ENCODE measurements at places on chromosomes 6 and 20.

GRCh38 chr20:12058216-12058615 lies 140.5 kb downstream of the BTBD3 start:
- no peak for DNase-seq

DNA sequence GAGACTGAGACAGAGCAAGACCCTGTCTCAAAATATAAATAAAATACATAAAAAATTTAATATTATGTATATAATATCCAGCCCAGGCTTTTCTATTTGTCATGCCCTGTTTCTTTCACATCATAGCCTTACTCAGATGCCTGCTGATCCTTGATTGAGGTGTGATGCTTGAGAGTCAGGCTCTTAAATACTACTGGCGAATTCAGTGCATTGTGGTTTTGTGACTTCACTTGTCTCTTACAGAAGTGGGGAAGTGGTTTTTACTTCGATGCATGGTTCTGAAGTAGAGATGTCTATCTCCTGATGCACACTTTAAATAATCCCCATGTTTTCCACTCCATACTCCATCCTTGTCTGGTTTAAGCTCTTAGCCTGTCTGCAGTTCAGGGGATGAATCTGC lies 29.1 kb downstream of the ASXL1 start:
- DNase-seq = no peak

DNA sequence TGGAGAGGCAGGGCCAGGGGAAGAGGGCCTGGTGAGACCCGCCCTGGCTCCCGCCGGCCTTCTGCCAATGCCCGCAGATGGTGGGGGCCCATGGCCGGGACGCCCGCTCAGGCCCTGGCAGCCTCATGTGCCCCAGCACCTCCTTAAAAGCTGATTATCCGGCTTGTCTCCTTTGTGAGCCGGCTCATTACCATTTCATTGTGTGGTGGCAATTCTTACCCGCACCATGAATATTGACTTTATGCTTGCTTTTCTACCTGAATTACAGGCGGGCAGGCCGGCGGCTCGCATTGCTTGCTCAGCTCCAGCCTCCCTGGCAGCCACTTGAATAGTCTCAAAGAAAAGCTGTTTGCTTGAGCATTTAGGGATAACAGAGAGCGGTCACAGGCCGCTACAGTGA lies 120.0 kb upstream of the JAG1 start:
- no peak for DNase-seq

DNA sequence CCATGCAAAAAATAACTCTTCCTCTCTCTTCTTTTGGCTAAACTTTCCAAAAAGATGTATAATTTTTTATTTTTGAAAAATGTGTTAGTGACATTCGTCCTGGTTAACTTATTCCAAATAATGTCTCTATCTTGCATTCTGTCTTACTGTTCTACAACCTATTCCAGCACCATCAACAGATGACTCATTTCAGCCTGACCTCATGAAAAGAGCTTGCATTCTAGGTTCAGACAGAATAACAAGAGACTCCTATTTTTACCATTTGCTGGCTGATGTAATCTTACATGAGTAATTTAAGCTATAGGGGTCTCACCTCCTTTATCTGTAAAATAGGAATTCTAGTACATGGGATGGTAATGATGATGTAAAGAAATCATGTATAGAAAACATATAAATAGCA lies 109.0 kb downstream of the FUT9 start:
- no peak for DNase-seq

DNA sequence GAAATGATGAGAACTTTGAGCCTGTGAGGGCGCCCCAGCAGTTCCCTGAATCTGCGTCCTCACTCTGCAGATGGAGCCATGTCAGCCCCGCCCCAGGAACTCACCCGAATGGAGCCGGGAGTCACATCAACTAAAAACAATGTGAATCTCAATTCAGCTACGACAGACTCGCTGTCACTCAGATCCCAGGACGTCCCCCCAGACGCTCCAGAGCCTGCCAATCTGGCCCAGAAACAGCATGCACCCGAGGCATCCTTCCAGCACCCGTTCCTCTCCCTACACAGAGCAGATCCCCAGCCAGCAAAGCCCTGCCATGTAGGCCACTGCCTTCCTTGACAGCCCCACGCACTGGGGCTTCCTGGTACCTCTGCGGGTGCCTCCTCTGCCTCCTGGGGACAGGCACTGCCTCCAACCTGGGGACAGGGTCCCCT lies 248.0 kb downstream of the TTLL2 start:
- DNase-seq = no peak

- no peak for DNase-seq
These were observed 41.0 kb downstream of the PSMB9 start for GRCh38 chr6:32895006-32895345.

DNA sequence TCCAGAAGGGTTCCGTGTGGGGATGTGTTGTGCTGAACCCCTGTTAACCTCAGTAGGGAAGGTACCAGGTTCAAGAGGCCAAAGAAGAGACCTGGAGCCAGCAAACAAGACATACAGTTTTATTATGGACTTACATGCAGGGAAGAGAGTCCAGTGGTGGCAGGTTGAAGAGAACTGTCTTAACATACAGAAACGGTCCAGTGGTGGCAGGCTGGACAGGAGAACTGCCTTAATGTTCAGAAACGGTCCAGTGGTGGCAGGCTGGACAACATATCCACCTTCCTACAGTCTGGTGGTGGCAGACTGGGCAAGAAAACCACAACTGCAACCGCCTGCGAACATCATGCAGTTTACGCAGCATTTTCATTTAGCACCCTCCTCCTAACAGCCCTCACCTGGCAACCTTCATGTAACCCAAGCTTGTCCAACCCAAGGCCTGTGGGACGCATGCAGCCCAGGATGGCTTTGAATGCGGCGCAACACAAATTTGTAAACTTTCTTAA lies 75.9 kb downstream of the PHACTR3 start:
- DNase-seq = no peak

DNA sequence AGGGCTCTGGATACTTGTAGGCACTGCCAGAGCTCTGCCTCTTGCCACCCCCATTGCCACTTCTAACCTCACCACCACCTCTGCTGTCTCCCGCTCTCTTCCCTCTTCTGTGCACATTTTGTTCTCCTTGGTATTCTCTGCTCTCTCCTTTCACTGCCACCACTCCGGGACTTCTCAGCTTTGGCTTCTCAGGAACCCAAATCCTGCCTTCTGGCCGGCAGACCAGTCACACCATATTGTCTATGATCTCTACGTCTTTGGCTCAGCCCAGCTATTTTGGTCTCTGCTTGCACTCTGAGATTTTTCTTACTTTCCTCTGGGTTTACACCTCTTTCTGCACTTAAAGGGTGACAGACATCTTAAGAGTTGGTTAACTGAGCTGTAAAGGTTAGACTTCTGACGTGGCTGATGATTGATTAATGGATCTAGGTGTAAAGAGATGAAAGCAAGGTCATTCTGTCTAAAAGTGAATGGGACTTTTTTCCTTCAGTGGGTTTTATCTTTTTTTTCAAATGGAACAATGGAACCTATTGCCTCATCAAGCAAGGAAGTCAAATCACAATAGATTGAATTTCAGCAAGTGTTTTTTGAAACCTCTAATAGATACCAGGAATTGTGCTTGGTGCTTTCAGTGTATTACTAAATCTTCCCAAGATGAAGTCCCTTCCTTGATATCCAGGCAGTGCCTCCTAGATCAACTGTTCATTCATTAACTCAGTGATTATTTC lies 13.8 kb downstream of the MMP24 start:
- DNase-seq = no peak

DNA sequence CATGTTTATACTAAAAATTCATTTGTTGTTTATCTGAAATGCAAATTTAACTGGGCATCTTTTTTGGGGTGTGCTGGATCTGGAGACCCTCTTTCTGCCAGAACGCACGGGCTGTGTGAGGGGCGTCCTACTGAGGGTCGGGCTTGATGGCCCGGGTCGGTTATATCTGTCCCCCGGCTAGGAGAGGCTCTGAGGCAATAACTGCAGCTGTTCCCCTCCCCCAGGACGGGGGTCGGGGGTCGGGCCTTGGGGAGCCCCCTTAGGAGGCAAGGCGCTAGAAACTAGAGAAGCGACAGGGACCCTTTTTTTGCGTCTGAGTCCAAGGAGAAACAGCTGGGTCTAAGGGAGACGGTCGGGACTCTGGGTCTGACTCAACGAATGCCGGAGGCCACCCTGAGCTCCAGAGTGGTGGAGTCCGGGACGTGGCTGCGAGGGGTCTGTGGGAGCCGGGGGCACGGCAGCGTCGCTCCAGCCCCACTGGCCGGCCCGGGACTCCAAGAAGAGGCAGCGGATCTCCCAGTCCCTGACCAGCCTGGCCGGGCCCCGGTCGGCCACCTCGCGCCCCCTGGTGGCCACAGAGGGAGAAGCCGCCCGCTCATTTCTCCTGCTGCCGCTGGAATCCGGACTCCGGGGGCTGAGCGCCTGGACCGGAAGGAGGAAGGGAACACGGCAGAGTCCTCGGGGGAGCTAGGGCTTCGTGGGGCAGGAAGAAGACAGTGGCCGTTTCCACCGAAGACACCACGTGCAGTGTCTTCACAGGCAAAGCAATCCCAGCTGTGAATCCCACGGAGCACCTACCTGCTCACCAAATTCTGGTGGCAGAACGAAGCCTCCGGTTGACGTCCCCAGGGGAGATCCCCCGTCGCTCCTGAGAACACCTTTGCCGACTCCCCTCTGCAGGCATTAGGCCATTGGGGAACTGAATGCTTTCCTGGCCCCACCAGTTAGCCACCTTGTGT lies 24.0 kb upstream of the SCML4 start:
- peak; percentile 66 for DNase-seq

DNA sequence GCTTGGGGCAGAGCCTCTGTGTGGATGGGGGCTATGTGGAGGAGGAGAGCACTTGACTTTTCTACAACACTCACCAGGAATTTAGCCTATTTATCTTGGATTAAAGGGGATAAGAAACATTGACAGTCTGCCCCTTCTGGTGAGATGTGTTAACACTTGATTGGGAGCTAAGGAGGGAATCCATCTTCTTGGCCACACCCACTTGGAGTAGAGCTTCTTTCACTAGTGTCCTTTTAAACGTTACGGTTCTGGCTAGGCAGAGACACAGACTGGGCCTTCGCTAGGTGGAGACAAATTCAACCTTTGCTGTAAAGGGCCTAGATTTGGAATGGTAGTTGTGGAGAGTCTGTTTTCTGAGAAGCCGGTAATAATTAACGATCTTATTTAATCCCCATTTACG lies 15.5 kb upstream of the TPBG start:
- DNase-seq = no peak

- peak; percentile 2 for DNase-seq
These were observed at the start of gene PHACTR2 for GRCh38 chr6:143677891-143678791. Gene PHACTR2, plus strand, starts transcription at chr6:143677965. Its CDS starts 199 bp downstream, at chr6:143678164.

GRCh38 chr6:156160795-156161165 lies 616.4 kb upstream of the ARID1B start:
- DNase-seq = no peak

GRCh38 chr6:101231606-101232235 lies 161.8 kb upstream of the GRIK2 start:
- DNase-seq = no peak

DNA sequence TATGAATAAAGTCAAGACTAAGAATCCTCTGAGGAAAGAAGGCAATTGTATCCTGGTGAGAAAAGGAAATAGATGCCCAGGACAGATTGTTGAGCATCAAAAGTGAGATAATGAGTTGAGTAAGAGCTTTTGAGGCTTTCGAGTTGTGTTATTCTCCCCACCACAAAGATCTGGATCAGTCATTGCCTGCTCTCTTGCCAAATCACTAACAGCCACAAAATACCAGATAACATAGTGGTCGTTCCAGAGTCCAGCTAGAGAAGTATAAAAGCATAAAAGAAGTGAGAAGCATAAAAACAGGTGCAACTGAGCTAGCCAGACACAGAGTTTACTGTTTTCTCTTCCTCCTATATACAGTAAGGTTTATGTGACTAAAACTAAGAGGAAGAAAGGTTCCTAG lies 4.9 kb downstream of the SPINT4 start:
- no peak for DNase-seq

GRCh38 chr6:62150048-62150663 lies 135.9 kb downstream of the KHDRBS2 start:
- no peak for DNase-seq

- DNase-seq = no peak
These were observed 17.9 kb upstream of the KIF25 start for GRCh38 chr6:167979436-167980139.

GRCh38 chr6:100613656-100614055 lies 148.9 kb upstream of the SIM1 start:
- DNase-seq = no peak

DNA sequence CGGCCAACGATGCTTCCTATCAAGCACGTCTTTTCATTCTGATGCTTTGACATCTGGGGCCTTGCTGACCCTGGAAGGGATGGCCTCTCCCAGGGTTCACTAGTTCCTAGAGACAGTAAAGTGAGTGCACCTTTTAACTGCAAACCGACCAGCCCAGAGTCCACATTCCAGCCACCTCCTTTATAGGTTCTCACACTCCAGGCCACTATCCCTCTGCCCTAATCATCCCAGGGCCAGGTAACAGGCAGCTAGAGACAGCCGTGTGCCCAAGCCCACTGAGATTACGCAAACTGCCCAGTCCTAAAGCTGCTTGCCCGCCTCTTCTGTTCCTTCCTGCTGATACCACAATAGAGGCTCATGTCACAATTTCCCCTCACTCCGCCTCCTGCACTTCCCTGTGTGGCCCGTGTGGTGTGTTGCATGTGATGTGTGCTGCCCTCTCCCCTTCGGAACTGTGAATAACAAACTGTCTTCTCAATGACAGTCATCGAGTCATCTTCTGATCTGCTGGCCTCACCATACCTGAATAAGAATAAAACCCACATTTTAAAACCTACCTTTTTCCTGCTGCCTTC lies 123.7 kb upstream of the EXOC2 start:
- DNase-seq = no peak

GRCh38 chr6:135465903-135466302 lies 31.6 kb downstream of the AHI1 start:
- DNase-seq = no peak

- DNase-seq = no peak
These were observed 8.2 kb upstream of the KCNB1 start for GRCh38 chr20:49490689-49491088.

DNA sequence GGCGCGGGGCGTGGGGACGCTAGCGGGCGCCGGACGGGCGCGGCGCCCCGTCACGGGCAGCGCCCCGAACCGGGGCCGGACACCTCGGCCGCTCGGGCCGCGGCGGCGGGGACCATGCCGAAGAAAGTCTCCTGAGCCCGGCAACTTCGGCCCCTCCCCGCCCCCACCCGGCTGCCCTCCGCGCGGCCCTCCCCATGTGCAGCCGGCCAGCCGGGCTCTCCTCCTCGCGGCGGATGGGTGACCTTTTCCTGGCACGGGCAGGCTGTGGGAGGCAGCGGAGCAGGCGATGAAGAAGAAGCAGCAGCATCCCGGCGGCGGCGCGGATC lies 278 bp downstream of the UST start:
- DNase-seq = no peak

DNA sequence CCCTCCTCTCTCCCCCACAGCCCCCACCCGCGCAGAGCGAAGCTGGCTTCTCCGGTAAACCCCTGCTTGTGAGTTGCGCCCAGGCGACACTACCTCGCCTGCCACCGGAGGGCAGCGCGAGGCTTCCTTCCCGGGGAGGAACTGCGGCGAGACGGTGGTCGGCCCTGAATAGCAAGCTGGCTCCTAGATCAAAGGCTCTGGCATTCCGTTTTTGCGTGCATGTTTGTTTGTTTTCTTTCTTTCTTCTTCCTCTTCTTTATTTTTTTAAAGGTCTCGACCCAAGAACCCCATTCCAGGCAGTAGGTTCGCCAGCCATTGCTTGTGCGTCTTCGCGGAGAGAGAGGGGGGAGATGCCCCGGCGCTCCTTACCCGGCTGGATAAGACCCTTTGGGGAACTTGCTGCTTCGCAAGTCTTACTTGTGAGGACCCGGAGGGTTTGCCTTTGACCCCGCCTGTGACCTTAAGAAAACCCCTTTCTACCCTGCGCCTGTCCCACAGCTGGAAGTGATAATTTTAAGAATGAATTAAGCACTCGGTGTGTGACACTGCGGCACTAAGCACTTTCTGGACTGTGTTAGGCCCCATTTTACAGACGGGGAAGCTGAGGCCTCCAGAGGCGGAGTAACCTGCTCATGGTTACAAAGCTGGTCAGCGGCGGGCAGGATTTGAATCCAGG lies 92.7 kb upstream of the SIRPA start:
- no peak for DNase-seq

All from stimulated activated CD8-positive, alpha-beta memory T cell treated with anti-CD3 and anti-CD28 coated beads, Interleukin-2, amount 100 ng/mL, for 1 hour (primary cell).